Amniotic stem cell (primary cell): ENCODE measurements at places on chromosomes 7 and 10.

GRCh38 chr7:2873686-2874551 lies 29.8 kb upstream of the GNA12 start:
- peak; percentile 81 for DNase-seq

DNA sequence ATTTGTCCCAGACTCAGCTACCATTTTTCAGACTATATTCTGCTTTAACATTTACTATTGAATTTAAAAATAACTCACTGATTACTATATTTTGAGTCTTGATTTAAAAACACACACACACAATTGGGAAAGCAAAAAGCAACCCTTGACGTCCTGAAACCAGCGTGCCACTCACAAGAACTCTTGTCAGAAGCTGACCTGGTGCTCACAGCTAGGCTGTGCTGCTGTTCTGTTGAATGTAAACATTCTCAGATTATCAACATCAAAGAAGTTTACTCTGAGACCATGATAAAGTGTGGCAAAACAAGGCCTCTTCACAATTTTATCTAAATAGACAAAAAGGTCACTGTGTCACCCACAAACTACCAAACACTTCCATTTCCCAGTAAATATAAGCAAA lies 62.6 kb upstream of the CACNA2D1 start:
- no peak for DNase-seq

DNA sequence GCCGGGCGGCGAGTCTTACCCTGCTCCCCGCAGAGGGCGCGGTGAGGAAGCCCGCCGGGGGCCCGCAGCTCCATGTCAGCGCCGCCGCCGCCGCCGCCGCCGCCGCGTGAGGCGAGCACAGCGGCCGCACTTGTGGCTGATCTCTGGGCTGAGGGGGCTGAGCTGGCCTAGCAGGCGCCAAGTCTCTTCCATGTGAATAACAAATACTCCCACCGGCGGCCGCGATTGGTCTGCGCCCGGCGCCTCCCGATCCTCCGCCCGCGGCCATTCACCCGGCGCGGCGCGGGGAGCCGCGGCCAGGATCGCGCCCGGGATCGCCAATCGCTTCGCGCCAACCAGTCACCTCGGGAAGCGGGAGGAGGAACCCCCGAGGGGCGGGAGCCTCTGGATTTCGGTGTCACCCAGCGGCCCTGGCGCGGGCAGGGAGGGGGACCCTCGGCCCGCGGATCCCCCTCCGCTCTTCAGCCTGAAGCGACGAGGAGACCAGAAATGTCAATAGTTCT lies at the start of gene GRM8:
TSS of gene GRM8 (minus strand) at position 164 of the 503 bp plus-strand sequence.
- no peak for DNase-seq

DNA sequence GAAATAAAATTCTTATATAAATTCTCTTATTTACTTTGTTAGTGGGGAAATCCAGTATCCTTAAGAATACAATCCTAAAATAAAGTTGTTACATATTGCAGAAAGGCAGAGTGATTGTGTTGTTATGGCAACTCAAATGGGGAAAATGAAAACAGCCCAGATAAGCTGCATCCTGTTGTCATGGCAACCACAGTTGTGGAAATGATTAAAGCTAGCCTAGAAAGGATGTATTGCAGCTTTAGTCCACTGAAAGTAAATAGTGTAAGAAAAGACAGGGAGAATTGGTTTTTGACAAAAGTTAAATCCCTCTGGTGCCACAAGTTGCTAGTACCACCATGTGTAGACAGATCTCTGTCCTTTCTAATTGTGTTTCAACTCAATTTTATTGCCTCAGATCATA lies 43.2 kb downstream of the BTRC start:
- peak; percentile 25 for DNase-seq

GRCh38 chr7:16528520-16528919 lies 1.9 kb downstream of the LRRC72 start:
- no peak for DNase-seq

DNA sequence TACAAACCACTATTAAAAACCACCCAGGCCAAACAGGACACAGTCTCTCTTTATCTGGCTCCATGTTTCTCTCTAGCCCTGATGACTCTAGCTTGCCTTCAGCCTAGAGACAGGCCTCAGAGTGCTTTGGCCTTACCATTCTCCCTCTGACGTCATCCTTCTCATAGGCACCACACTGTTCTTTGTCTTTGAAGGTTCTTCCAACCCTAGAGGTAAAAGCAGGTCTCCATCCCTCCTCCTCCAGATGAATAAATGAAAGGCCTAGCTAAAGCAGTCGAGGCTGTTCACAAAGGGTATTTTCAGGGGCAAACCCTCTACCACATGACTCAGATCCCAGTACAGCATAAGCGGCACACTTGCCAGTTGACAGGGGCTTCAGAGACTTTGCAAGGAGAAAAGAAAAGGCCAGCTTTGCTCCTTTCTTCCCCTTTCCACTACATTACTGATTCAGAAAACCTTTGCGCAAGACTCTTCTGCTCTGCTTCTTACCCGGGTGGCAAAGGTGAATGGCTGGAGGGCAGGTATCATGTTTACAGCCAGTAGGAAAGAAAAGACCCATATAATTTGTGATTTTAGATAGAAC lies 14.8 kb downstream of the NFE2L3 start:
- no peak for DNase-seq
